ENCODE measurements at places on chromosomes 3 and 15. TPM values are rescaled to one million over a fixed set of nuclear protein-coding genes. Genes with fewer than 3 reads are reported as not detected.

DNA sequence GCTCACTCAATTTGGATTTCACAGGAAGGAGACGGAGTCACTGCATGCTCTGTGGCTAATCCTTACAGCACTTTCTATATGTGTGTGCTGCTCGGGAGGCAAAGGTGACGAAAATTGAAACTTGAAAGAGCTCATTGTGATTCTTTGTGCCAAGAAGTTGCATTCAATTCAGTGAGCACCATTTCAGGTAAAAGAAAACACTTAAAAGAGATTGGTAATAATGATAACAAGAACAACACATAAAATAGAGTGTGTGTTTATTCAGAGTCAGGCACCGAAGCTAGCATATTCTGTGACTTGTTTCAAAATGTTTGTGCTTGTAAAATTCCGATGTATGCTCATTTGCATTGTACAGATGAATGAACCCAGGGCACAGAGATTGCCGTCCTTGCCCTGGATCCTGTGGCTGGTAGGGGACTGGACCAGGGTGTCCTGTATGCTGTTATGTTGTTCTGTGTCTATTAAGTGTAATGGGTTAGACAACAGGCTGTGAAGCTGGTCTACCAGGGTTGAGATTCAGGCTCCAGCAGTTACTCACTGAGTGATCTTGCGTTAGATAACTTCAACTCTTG is 193.3 kb upstream of the PROK2 start:
- no peak for DNase-seq

- no peak for DNase-seq
These were observed 150.8 kb upstream of the KCNMB2 start for GRCh38 chr3:178385280-178385952.

The SLC6A1 gene
- not detected for total RNA-seq

The LSAMP gene
- total RNA-seq, result 20.7 TPM
